Stimulated activated CD8-positive, alpha-beta memory T cell treated with anti-CD3 and anti-CD28 coated beads, Interleukin-15, amount 100 ng/mL, for 48 hours (primary cell): ENCODE measurements at places on chromosomes 4 and X.

GRCh38 chr4:103372002-103372558, 173.9 kb upstream of the CENPE start:
- no peak for DNase-seq

DNA sequence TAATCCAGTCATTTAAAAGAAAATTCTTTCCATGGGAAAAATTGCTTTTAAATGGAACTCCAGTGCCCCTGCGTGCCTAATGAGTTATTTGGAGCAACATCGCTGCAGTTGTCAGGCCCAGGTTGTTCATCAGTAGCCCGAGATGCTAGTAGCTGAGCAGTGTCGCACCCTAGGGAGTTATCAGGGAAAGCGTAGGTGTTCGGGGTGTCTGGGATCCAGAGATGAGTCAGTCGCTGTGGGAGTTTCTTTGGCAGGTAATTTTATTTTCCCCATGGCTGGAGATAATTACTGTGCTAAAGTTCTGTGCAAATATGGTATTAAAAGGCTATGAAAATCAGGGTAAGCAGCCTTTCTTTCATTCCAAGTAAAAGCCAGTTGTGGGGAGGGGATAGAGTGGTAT, 49.4 kb downstream of the ANXA3 start:
- no peak for DNase-seq

DNA sequence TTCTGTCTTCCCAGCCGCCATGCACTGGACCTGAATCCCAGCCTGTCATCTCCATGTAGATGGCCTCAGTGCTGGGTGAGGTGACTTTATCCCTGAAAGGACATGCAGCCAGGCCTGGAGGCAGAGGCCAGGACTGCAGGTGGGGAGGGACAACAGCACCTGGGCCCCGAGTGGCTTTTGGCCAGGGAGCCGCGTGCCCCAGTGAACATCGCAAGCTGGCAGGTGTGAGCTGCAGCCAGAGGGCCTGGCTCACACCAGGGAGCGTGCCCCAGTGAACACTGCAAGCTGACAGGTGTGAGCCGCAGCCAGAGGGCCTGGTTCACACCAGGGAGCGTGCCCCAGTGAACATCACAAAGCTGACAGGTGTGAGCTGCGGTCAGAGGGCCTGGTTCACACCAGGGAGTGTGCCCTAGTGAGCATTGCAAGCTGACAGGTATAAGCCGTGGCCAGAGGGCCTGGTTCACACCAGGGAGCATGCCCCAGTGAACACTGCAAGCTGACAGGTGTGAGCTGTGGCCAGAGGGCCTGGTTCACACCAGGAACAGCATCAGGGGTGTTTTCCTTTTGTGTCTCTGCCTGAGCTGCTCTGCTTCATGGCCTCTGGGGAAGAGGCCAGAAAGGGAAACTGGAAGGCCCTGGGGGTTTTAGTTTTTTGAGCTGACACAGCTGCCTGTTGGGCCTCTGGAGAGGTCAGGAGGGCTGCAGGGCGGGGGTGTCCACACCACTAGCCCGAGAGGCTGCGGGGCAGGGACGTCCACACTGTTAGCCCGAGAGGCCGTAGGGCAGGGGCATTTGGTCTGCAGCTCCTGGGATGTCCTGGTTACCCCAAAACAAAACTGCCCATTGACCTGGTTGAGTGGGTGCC, 22.7 kb upstream of the PSAPL1 start:
- DNase-seq: no peak

DNA sequence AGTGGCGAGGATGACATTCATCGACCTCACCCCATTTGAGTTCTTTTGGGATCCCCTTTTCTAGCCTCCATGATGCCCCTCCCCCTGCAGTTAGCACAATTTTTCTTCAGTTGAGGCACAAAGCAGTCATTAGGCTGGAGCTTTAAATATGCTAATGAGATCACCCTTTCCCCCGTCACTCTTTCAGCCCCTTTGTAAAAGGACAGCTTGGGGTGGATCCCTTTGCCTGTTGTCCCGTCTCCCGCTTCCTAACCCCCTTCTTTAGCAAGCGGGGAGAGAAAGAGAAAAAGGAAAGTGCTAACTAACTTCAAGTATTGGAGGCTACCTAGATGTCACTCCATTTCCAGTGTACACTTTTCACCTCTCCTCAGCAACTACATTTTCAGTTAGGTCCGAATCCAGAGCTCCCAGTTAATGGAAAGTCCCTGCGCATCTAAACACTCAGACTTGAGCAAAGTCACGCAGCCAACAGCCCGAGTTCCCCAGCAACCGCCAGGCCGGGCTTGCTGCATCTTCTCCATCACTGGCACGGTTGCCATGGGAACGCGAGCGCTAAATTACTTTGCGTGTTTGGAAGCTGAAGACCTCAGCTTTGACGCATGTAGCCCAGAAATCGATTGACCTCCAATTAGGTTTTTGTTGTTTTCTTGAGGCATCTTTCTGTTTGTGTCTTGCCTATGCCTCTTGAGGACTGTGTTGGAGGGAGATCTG, 76.8 kb downstream of the RTL5 start:
- no peak for DNase-seq

- no peak for DNase-seq
These were observed 206.2 kb downstream of the TENM3 start for GRCh38 chr4:182449186-182449929.

GRCh38 chr4:2186133-2186864, 55.6 kb downstream of the HAUS3 start:
- DNase-seq: no peak

DNA sequence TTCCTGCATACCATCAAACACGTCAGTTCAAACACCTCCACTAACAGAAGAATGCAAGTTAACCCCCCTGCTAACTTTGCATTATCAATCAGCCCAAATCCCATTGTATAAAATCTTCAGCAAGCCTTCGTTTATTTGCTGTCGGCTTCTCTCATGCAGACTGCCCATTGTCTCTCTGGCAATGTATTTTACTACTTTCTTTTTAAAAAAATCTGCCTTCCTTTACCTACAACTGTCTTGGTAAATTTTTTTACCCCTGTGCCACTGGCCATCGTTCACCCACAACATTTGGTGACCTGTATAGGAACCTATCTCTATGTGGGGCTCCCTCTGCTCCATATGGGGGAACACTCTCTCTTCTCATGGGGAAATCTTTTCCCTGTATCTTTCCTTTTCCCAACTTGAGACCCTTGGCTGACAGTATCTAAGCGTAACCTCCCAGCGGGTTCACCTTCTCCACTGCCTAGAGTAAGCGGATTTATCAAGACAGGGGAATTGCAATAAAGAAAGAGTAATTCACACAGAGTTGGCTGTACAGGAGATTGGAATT, 244.6 kb downstream of the CPXCR1 start:
- no peak for DNase-seq

- no peak for DNase-seq
These were observed 189.5 kb downstream of the GASK1B start for GRCh38 chr4:157983300-157983699.

DNA sequence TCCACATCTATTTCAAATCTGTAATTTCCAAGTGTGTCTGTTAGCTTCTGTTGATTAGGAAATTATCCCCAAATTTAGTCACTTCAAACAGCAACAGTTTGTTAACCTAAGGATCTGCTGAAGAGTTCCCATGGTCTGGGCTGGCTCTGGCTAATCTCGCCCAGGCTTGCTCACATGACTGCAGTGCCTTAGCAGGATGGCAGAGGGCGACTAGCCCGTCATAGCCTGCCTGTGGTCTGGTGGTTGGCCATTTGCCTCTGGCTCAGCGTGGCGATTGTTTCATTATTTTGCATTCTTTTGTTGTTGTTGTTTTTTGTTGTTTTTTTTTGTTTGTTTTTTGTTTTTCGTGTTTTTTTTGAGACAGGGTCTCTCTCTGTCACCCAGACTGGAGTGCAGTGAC, 264.0 kb downstream of the TRIML1 start:
- DNase-seq: no peak

- no peak for DNase-seq
These were observed 86.6 kb downstream of the NR3C2 start for GRCh38 chr4:148355442-148356123.

GRCh38 chr4:77170926-77171325, 13.9 kb downstream of the CCNG2 start:
- DNase-seq: no peak

DNA sequence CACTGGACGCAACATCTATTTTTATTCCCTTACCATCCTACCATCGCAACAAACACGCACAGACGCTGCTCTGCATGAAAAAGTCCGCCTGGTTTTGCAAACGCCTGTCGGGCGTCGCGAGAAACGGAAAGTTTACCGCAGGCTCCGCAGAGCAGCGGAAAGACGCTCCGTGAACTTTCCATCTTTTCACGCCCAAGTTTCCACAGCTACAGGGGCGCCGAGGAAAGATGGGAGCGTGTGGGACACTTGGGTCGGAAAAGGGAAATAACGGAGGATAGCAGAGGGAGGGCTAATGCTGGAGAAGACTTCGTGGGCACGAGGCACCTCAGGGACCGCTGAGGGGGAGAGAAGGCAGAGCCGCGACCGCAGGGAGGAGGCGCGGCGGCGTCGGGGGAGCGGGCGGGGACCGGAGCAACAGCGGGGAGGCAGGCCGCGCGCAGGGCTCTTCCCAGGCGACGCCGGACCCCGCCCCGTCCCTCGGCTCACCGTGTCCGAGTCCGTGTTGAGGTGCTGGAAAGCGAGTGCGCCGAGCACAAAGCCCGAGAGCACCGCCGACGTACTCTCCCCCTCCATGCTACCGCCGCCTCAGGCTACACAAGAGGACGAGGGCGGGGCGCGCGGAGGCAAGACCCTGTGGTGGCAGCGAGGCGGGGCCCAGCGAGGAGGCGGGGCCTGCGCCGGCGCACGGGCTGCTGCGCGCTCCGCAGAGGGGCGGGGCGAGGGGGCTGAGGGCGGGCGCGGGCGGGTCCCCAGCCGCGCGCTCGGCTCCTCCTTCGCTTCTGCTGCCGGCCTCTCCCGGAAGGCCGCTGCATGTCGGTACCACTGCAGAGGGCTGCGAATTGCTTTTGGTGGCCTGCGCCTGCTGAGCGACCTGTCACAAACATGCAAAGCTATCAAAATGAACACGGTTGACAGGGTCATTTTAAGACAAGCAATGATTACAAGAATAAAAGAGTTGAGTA, at the start of gene ABRAXAS1:
TSS of gene ABRAXAS1 (minus strand) at position 601 of the 962 bp plus-strand sequence. CDS start at position 573, 28 bp downstream.
- DNase-seq: peak; percentile 90

DNA sequence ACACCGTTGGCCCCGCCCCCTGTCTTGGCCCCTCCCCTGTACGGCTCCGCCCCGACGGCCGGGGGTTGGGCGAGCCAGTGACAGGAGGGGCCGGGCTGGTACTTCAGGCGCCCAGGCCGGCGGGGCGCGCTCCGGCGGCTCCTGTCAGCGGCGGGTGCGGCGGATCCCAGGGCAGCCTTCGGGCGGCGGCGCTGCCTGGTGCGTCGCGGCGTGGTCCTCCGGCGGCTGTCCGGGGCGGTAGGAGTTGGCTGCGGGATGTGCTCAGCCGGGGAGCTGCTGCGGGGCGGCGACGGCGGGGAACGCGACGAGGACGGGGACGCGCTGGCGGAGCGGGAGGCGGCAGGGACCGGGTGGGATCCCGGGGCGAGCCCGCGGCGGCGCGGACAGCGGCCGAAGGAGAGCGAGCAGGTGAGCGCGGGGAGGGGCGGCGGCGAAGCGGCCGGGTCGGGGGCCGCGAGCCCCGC, at the start of gene FAM241A:
TSS of gene FAM241A (plus strand) at position 129 of the 464 bp plus-strand sequence. CDS start at position 256, 127 bp downstream.
- peak; percentile 85 for DNase-seq

DNA sequence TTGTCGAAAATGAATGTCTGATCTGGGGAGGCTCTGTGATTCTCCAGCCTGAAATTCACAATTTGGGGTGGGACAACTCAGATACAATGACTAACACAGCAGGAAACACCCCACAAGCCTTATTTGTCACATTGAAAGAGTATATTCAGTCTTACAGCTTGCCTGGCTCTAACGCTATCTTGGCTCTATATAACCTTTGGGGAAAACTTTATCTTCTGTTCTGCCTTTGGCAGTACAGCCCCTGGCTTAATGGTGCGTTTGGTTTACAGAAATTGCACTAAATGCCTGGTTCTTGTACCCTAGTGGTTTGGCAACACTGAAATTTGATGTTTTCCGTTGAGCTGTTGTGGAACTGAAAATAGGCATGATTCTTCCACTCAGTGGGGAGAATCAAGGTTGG, 178.1 kb upstream of the VEGFC start:
- no peak for DNase-seq

DNA sequence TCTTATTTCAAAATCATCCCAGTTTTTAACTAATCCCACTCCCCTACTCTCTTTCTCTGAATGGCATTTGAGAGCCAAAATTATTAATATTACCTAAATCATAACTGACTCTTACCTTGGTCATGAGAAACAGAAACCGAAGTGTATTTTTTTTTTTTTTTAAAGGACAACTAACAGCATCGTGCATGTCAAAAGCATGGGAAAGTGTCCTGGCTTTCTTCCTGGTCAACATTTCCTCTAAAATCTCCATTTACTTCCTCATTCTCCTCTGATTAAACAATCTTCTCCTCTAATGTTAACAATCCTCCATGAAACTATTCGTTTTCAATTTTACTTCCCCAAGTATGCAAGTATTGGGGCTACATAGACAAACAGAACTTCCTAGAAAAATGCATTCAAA, 2.1 kb upstream of the STS start:
- no peak for DNase-seq

- no peak for DNase-seq
These were observed 34.6 kb upstream of the SORBS2 start for GRCh38 chr4:185846505-185847150.

GRCh38 chr4:120155287-120155686, 88.6 kb upstream of the MAD2L1 start:
- no peak for DNase-seq

DNA sequence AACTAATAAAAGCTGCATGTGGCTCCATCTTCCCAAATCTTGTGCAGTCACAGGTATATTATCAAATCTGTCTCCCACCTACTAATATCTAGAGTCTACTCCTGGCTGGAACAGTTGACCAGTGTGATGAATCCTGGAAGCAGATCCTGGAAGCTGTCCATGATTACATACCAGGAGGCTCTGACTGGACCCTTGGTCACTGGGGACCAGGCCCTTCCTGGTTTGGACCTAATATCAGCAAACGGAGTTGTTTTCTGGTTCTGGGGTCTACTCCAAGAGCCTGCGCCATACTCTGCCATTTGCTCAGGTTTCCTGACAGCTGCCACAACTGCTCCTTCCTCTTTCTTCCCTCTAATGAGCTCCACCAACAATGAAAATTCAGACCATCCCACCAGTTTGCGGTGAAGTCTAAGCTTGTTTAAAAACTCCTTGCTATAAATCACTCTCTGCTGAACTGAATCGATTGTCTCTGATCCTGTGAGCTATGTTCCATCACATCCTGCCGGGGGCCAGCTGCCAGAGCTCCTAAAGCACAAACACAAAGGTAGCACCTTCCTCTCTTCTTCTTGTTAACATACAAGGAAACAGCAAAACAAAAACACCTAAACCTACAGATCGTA, 114.2 kb downstream of the PALLD start:
- no peak for DNase-seq
